ENCODE measurements at places on chromosomes 7 and 10.
A peak's percentile ranks its signal among the peaks of the same experiment; 100 is the strongest.

DNA sequence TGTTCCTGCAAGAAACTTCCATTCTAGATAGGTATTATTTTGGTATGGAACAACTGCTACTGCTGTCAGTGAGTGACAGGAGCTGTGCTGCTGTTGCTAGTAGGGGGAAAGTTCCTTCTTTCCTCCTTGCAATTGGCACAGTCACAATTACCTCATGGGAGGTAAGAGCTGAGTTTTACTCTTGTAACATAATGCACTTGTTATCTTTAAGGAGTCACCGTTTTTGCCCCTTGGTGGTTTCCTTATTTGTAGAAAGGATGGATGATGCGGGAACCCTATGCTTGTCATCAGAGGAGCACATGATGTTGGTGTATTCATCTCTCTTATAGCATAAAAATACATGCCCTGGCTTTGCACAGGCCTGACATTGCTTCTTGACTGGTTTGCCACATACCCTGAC lies 234.7 kb upstream of the NPY start:
- DNase-seq = no peak

DNA sequence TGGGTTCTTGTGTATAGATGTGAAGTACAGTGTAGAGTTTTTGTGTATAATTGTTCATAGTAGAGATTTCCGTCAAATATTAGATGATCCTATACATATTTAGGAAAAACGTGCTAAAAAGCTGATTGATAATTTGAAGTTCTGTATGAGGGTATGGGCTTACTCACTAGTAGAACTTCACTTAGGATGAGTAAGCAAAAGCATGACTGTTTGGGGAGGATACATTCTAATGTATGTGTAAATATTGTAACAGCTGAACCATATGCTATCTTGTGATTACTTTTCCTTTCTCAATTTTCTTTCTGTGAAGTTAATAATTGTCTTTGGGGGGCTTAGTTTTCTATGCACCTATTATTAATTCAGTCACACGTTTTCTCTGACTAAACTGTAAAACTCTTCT lies 53.2 kb upstream of the PDK4 start:
- DNase-seq = no peak

- no peak for DNase-seq
Observed at GRCh38 chr10:91043173-91043910, 122.5 kb upstream of the ANKRD1 start.

DNA sequence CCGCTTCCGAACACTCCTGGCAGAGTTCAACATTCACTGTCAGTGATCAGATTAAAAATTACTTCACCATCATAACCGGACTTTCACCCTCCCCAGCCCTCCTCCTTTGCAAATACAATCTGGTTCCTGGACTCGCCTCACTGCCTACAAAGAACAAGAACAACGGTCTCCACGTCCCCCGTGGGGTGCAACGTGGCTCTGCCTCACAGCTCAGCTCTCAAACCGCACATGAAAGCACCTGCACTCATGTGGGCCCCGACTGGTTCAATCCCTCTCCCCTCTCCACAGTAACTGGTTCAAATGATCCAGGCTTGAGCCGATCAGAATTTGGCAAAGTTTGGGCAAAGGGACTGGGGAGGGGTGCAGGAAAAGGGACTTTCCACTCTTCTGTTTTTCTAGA lies 21.0 kb downstream of the ASB13 start:
- DNase-seq = no peak

DNA sequence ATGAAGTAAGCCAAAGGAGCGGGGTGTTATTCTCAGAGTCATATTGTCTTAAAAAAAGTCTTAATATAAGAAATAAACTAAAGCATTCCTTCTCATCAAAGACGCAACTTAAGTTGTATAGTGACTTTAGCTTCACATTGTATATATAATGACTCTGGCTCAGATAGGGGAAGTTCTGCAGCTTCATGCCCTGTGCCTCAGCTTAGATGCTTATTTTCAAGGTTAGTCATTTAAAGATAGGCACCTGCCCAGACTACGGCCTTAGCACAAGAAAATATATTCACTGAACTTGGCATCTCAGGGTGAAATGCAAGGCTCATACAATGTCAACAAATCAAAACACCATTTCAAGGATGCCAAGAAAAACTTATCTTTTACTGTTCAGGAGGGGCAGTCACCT lies 52.8 kb upstream of the DNAJB12 start:
- DNase-seq = no peak

DNA sequence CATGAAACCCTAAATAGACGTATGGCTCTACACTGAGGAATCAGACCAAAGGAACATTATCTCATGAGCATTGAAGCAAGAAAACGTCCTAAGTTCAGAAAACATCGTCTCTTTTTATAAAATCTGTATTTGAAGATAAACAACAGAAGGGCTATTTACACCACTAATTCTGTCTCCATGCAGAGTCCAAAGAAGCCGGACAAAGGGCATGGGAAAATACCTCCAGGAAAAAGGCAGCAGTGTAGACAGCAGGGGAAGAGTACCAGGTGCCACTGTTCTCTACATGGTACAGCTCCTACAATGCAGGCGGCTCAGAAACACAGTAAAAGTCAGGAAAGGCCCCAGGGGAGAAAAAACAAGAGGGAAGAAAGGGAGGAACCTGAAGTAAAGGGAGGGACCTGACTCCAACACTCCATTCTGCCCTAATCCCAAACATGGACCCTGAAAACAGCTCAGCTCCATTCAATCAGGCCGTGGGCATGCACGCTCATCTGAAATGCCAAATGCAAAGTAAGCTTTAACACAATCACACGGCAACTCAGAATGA lies 17.5 kb downstream of the FAM171A1 start:
- no peak for DNase-seq

- DNase-seq = no peak
Observed at GRCh38 chr10:93259126-93259525, 185.4 kb downstream of the CYP26A1 start.

GRCh38 chr10:47457826-47458225 lies 26.1 kb downstream of the ANXA8 start:
- no peak for DNase-seq

DNA sequence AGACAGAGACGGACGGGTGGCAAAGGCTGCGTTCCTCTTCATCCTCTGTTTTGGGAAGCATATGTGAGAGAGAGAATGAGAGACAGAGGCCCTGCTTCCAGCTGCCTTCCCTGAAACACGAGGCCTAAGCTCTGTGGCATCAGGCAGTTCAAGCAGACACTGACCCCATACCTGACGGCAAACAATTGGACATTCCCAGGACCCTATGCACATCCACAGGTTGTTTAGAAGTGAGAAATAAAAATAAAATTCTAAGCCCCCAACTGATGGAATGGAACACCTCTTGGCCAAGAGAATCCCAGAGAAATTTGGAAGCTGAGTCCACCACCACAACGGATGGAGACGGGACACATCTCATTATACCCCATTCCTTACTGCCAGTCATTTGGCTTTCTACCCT lies 105.3 kb downstream of the CPXM2 start:
- no peak for DNase-seq

DNA sequence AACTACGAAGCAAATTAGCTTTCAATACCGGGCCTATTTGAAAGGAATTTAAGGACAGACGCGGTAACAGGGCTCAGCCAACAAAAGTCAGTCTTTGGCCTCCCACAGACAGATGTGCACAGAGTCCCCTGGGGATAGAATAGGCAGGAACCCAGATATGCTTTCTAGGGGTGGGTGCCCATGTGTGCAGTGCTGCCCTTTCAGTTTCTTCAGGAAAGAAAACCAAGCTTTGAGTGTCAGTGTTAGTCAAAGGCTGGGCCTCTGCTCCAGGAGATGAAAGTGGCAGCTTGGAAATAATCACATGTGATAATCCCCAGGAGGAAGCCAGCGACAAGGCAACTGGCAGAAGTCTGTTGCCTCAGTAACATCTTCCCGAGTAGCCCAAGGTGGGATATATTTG lies 43.8 kb upstream of the CSTF2T start:
- no peak for DNase-seq

DNA sequence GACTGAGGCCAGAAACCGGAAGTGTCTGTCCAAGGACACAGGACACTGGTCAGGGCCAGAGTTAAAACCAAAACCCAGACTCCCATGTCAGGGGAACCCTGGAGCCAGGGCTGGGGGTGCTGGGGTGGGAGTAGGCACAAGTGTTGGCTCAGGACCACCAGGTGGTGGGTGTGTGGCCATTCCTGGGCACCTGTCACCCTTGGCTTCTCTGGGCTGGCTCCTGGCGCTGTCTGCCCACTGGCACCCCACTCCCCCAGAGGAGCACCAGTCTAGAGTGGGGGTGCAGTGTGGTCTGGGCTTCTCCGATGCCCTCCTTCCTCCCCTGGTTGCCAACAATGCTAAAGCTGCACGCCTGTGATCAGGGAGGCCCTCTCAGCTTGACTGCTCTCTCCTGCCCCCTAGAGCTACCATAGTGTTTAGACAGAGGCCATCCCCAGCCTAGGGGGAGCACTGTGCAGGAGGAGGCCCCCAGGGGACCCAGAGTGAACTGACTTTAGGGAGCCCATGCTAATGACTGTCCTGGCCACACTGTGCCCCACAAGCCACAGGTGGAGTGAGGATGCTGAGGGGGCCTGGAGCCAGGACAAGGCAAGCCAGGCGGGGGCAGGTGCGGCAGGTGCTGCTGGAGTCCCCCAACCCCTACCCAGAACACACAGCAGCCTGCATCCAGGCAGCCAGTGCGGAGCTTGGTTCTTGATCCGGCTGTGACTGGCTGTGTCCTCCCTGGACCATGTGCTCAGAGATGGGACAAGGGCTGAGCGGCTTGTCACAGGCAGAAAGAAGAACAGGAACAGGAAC lies 11.0 kb downstream of the RASGEF1A start:
- DNase-seq = no peak

- DNase-seq = no peak
Observed at GRCh38 chr10:78181381-78182055, 147.9 kb downstream of the RPS24 start.

DNA sequence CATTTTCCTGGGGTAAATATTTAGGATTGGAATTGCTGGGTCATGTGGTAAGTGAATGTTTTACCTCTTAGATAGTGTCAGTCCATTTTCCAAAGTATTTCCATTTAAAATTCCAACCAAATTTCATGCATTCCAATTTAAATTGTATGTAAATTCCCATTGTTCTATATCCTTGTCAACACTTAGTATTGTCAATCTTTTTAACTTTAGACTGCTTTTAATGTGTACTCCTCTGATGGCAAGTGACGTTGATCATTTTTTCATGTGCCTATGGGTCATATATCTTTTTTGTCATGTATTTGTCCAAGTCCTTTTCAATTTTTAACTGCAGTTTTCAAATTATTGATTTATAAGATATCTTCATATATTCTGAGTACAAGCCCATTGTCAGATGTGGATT lies 80.8 kb upstream of the FAM20C start:
- DNase-seq = no peak

DNA sequence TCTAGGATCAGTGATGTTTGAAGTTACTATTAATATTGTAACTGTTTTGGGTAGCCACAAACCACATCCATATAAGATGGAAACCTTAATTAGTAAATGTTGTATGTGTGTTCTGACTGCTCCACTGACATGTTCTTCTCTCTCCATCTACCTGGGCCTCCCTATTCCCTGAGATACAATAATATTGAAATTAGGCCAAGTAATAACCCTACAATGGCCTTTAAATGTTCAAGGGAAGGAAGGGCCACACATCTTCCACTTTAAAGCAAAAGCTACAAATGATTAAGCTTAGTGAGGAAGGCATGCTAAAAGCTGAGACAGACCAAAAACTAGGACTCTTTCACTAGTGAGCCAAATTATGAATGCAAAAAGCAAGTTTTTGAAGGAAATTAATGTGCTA lies 176.4 kb upstream of the ANK3 start:
- no peak for DNase-seq

GRCh38 chr7:89001306-89001705 lies 205.8 kb upstream of the TEX47 start:
- DNase-seq = no peak

GRCh38 chr7:31958226-31958625 lies 112.0 kb downstream of the PDE1C start:
- no peak for DNase-seq

DNA sequence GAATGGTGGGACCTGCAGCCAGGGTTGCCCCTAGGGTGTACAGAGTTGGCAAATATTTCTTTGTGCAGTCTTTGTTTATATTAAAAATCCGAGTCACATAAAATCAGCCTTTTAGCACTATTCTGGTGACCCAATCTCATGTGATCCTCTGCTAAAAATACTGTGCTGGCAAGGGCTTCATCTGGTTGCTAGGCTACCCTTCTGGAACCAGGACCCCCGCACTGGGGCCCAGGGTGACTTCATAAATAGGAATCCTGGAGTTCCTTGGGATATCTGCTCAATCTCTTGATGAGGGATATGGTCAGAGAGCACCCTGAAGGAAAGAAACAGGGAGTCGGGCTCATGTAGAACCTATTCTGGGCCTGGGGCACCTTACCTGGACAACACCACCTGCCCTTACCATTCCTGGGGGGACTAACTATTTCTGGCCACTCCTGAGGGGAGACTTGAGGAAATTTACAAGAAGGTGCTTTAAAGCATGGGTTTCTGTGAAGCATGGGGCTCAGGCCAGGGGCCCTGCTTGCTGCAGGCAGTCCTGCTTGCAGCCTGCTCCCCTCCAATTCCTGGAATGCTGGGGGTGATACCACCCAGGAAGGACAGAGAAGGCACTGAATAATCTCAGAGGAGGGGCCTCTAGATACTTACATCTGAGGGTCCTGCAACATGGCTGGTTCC lies 44.7 kb downstream of the SH2D4B start:
- no peak for DNase-seq

- DNase-seq = no peak
Observed at GRCh38 chr10:12418725-12419261, 69.4 kb downstream of the CAMK1D start.

DNA sequence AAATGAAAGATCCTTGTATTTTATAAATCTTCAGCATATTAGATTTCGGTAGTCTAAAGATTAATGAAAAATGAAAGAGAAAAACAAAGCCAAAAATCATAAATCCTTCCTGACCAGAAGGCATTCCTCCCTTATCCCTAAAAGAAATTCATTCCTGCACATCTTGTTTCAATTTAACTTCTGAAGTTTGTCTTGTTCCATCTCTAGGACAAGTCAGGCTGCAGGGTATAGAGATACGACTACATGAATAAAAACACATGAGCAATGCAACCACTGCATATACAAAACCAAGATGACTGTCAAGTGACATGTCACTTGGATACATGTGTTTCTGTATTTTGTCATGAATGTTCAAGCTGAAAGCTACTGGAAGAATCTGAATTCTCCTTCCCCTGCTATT lies 214.9 kb downstream of the JAZF1 start:
- DNase-seq = peak; percentile 38

GRCh38 chr10:17134282-17134681 lies 4.7 kb upstream of the CUBN start:
- DNase-seq = no peak
